ENCODE measurements at places on chromosomes 3 and 15.

- no peak for DNase-seq
These were observed 82.6 kb downstream of the MLH1 start for GRCh38 chr3:37075955-37076354.

DNA sequence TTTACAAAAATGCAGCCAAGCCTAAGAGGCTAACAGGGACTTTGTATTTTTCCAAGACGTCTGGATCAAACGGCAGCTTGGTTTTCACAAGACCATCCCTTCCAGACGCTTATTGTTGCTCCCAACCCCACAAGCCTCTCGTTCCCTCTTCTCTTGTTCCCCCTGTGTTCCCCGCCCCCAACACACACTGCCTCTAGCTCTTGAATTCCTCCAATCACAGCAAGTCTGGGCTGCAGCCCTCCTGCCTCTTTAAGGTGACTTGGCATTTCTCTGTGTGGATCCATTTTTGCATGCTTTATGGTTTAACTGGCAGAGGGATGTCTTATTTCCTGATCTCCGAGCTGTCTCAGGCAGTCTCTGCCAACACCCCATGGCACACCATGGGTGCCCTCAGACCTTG is 182.2 kb downstream of the ABHD5 start:
- no peak for DNase-seq

GRCh38 chr15:79004336-79004735 is 59.5 kb upstream of the CTSH start:
- no peak for DNase-seq

DNA sequence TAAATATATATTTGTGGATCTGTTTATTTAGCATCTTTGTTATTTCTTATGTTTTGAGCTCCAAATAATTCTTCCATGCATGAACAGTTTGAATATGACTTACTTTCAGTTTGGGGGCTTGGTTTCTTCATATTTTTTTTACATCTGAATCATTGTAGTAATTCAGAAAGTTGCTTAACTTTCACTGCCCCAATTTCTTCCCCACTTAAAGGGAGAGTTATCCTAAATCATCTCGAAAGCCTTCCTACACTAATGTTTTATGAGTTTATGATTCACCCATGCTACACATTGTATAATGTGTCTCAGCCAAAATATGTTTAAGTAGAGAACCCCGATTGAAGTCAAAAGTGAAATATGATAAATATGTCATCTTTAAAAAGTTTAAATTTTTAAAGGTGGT is 47.8 kb downstream of the SPRED1 start:
- DNase-seq: no peak

- no peak for DNase-seq
These were observed 89.0 kb upstream of the ANKRD34C start for GRCh38 chr15:79193549-79193948.

DNA sequence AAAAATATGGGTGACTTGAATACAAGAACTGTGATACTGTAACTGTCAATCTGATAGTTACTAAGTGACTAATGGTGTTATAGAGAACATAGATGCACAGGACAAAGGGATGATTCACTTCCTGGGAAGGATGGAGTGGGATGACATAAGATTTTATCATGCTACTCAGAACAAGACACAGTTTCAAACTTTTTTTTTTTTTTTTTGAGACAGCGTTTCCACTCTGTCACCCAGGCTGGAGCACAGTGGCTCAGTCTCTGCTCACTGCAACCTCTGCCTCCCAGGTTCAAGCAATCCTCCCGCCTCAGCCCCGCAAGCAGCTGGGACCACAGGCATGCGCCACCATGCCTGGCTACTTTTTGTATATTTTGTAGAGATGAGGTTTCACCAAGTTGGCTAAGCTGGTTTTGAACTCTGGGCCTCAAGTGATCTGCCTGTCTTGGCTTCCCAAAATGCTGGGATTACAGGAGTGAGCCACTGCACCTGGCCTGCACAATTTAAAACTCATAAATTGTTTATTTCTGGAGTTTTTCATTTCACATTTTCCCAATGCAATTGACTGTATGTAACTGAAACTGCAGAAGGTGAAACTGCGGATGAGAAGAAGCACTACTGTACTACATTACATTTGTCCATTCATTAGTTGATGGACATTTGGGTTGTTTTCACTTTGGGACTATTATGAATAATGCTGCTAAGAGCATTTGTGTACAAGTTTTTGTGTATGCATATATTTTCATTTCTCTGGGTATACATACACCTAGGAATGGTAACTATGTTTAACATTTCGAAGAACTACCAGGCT is 40.6 kb downstream of the ADIPOQ start:
- DNase-seq: peak; percentile 21

GRCh38 chr3:190840146-190840545 is 22.3 kb downstream of the GMNC start:
- DNase-seq: no peak

DNA sequence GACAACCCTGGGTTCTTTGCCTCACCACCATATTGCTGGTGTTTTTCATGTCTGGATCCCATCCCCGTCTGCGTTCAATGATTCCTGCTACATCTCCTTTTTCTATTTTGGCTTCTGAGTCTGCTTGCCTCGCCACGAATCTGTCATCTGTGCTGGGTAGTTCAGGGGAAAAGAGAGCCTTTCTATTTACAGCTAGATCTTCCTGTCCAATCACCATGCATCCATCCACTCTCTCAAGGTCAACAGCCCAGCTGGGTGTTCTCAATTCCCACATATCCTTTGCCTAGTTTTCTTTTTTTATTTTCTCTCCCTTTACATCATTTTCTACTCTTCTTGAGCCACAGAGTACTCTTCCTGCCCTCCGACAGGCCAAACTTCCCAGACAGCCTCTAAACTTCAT is 104.8 kb upstream of the RAD18 start:
- DNase-seq: no peak

GRCh38 chr3:8840556-8840955 is 71.1 kb upstream of the OXTR start:
- DNase-seq: no peak

- DNase-seq: no peak
These were observed 190.8 kb downstream of the ADAMTSL3 start for GRCh38 chr15:83844742-83845141.

- DNase-seq: no peak
These were observed 24.9 kb downstream of the ABTB1 start for GRCh38 chr3:127697551-127698240.

DNA sequence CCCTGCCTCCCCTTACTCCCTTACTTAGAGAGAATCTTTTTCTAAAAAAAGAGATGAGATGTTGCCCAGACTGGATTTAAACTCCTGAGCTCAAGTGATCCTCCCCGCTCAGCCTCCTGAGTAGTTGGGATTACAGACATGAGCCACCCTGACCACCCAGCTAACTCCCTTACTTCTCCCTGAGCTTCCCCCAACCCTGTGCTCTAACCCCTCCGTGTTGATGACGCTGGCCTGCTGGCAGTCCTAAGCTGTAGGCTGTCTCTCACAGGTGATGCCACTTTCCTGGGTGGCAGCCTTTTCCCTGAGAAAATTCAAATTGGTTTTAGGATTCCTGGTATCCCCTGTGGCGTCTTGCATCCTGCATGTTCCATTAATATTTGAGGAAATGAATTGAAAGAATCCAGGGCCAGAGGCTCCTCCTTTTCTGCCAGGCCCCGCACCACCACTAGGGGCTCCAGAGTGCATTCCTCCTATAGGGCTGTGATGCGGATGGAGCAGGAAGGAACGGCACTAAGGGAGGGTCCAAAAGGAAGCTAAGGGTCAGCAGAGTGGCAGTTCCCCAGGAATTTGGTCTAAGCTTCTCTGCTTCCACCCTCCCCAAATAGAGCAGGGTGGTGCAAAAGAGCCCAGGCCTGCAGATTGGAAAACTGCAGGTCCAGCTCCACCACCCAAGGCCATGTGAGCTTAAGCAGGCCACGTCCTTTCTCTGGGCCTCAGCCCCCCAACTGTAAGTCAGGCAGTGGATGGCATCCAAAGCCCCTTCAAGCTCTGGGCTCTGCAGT is 101.1 kb downstream of the DAPK2 start:
- DNase-seq: peak; percentile 38

DNA sequence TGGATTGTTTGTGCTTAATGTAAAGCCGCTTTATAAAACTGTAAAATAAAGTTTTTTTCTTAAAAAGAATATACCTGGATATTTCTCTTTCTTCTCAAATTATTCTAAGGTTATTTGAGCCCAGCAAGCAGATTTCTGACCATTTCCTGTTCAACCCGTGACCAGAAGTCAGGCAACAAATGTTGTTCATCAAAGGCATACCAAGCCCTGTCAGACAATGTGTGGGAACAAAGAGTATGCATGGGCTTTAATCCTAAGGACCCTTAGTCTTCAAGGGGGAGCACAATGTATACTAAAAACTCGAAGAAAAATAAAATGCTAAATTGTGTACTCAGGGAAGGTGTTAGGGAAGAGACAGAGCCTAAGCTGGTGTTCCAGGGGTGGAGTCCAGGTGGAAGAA is 26.6 kb upstream of the PAQR5 start:
- DNase-seq: no peak

DNA sequence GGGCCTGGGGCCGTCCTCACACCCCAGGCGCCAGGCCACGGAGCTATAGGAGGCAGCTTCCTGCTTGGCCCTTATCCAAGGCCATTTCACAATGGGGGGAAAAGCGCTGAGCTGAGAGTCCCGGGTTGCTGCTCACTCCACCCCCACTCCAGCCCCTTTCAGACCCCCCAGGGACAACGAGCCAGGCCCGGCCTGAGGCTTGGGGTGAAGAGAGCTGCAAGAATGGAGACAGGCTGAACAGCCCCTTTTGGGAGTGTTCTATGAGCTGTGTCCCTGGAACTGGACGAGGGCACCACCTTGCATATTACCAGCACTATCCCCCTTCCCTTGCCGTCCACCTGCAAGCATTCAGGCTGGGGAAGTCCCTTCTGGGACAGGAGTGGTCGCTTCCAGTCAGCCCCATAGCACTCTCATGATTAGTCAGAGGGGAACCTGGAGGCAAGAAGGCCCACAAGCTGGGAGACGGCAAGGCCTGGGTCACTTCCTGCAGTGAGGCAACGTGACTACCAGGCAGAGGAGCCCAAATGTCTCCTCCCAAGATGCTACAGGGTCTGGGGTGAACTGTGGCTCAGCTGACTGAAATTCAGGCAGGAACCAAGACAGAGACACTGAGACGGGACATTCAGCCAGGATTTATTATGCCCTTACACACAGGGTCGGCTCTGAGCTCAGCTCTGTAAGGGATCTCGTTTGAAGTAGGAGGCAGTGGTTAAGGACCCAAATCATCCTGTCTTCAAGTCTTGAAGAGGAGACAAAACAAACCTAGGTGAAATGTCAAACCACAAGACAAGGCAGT is 8.6 kb upstream of the SRP14 start:
- DNase-seq: peak; percentile 53

- no peak for DNase-seq
These were observed 35.2 kb downstream of the SLC6A20 start for GRCh38 chr3:45760878-45761711.

GRCh38 chr3:49906073-49906743 is 2.5 kb upstream of the MST1R start:
- peak; percentile 35 for DNase-seq

DNA sequence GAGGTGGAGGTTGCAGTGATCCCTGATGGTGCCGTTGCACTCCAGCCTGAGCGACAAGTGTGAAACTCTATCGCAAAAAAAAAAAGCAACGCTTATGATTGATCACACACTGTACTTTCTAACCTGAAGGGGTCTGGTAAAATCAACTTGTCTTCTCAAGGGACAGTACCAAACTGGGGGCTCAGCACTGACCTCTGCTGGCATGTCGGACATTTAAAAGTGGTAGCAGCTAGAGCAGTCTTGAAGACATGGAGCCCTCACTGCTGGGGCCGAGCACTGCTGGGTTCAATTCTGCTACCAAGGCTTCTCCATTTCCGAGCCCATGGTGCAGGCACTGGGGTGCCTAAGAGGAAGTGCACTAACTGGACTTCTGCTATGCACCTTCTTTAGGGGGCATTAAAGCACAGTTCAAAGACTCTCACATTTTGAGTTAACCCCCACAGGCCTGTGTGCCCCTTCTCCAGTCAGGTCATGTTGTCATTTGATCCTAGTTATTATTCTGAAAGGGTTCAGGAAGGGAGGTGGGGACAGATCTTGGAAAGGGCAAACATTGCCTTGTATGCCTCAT is 26.4 kb upstream of the LAMP3 start:
- DNase-seq: no peak

GRCh38 chr3:74897006-74897405 is 282.5 kb upstream of the CNTN3 start:
- DNase-seq: no peak

DNA sequence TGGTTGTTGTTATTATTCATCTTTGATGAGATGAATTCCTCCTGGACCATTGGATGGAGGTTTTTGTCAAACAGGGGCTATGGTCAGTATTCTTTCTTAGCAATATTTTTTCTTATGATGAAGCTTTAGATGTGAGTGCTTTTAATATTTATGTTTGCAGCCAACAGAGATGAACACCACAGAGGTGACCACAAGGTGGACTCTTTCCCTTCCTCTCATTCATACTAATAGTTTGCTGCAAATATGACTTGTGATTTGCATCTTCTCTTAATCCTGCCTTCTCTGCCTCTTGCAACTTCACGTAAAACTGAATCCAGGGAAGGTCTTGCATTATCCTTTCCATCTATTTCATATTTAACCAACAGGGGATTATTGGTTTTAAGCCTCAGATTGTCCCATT is 473.1 kb upstream of the UBE2E2 start:
- no peak for DNase-seq

DNA sequence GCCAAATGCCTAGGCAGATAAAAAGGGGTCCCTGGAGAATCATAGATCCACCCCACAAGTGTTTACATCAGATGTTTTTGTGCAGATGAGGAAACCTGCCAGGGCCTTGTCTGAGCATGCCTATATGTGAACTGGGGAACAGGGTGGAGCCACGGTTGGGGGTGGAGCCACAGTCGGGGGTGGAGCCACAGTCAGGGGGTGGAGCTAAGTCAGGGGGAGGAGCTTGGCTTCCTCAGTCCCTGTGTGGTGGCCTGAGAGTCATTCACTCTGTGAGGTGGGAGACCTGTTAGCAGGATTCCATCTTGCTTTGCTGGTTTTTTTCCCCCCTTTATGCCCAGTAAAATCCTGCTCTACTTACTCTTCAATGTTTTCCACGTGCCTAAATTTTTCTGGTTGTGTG is 57.8 kb upstream of the TGFBR2 start:
- no peak for DNase-seq

DNA sequence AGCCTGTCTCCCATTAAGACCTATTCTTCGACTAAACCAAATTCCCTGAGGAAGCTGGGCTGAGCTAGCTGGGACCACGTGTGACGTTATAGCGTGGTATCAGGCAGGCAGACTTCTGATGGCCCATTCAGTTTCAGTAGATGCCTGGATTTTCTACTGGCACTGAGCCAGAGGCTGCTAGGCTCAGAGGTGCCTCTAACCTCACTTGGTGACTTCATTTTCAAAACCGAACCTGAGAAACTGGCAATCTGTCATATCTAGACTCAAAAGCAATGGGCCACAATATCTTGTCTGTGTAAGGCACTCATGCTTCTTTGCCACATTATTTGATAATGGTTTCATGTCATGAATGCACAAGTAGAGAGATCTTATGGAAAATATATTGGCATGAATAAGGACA is 352.1 kb upstream of the AZI2 start:
- no peak for DNase-seq

DNA sequence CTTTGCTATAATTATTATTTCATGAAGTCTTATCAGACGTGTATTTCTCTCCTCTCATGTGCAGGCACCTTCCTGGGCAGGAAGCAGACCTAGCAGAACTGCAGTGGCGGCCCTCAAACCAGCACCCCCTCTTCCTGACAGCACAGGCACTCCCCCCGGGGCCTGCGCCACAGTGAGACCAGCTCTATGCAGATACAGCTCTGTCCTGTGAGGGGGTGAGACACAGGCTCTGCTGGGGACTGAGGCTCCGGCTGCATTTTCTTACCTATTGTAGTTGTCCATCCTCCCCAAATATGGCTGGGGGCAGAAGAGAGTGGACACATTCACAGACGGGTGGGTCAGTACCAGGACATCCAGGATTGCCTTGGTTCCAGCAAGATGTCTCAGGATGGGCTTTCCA is 5.0 kb downstream of the CISH start:
- DNase-seq: no peak
